ENCODE measurements at places on chromosomes 13 and 19.

GRCh38 chr13:75813323-75813722 lies 177.2 kb downstream of the LMO7 start:
- no peak for DNase-seq

GRCh38 chr19:52662631-52663030 lies 24.5 kb upstream of the ZNF83 start:
- no peak for DNase-seq

DNA sequence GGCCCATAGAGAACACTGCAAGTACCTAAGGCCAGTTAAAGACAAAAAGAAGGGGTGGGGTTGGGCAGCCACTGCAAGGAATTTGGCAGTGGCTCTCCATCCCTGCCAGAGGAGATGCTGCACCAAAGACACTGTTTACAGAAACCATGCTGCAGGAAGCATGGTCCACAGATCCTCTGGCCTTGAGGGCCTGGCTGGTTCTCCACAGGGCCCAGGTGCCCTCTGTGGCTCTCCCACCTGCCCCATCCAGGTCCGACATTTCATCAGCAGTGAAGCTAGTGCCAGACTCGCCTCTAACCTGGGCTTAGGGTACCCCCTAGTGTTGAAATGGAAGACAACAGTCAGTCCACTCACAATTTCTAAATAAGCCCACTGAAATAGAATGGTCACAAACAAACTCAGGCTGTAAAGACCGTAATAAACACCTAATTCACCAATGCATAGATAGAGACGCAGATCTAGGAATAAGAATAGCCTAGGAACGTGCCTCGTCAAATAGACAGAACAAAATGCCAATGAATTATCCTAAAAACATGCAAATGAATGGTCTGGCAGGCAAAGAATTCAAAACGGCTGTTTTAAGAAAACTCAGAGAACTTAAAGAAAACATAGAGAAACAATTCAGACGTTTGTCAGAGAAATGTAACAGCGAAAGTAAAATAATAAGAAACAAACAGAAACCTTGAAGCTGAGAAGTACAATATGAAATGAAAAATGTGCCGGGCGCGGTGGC lies 23.3 kb downstream of the LYPD4 start:
- no peak for DNase-seq

DNA sequence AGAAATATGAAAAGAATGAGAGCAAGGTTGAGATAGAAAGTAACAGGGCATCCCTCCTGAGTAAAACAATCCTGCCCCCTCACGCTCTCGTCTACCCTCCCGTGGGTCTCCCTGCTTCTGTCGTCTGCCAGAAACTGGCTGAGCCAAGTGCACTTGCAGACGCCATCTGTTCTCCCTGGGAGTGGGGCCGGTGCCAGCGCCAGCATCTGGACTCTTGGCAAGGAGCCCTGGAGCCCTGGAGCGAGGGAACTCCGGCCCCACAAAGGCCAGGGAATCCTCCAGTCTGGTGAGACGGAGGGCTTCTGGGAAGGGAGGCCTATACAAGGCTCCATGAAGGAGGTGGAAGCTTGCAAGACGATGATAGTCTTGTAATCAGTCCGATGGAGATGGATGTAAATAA lies 2.3 kb upstream of the TMEM91 start:
- no peak for DNase-seq
